Mesothelial cell of epicardium (in vitro differentiated cells): ENCODE measurements at places on chromosomes 6 and 20. TPM values are rescaled to one million over a fixed set of nuclear protein-coding genes. Genes with fewer than 3 reads are reported as not detected.
A peak's percentile ranks its signal among the peaks of the same experiment; 100 is the strongest.

Gene TP53TG5
- 0.47 to 0.69 TPM in 2 of 3 replicates, not detected in the other for total RNA-seq

Gene SLC26A8
- total RNA-seq = 0.27 to 0.38 TPM (median 0.29 TPM) in 3 replicates

Gene PHACTR1
- total RNA-seq = 0.76 to 2.0 TPM (median 1.4 TPM) in 3 replicates

DNA sequence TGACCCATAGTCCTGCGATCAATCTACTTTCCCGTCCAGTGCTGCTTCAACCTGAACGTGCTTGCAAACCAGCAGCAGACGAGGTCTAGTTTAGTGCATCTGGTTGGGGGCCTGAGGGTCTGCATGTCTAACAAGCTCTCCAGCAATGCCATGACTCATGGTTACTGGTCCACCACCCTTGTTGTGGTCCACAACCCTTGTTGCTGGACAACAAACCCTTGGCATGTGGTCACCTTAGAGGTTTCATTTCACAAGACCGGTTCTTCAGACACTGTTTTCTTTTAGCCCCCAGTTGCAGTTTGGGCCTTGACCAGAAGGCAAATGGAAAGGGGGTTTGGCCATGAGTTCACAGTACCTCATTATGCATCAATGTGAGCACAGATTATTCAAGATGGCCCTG, 424.8 kb downstream of the QKI start:
- H3K27me3 ChIP-seq = no peaks in the 10 kb centered on the region
- no peak overlapping the region for H3K4me3 ChIP-seq
- no peak for DNase-seq
- H3K4me1 ChIP-seq = peaks cover 22% of the 10 kb centered on the region

- no peak for DNase-seq
- no peak overlapping the region for H3K4me3 ChIP-seq
- H3K27ac ChIP-seq = no peak overlapping the region
- H3K4me1 ChIP-seq = no peaks in the 10 kb centered on the region
- H3K36me3 ChIP-seq = peaks cover 2% of the 10 kb centered on the region
- H3K27me3 ChIP-seq = no peaks in the 10 kb centered on the region
Observed at GRCh38 chr6:121759370-121759769, 323.9 kb downstream of the GJA1 start.

DNA sequence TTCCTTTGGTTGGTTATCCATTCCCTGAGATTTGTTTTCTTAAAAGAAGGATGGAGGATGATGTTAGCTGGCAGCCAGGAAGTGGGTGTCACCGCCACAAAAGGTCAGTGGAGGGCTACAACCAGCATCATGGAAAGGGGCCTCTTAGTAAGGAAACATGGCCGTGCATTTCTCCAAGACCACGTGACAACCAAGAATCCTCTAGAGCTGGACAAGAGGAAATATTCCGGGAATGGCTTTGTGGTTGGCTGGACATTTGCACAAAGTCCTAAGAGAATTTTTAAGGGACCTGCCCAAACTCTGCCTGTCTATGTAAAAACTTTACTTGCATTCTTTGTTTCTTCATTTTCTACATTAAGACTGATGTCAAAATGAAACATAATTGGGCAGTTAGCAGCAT, 399.9 kb upstream of the MARCKS start:
- H3K27me3 ChIP-seq = no peaks in the 10 kb centered on the region
- H3K36me3 ChIP-seq = no peaks in the 10 kb centered on the region
- no peak overlapping the region for H3K4me3 ChIP-seq
- no peak for DNase-seq
- peaks cover 35% of the 10 kb centered on the region for H3K4me1 ChIP-seq

GRCh38 chr20:47558295-47559066, 56.8 kb downstream of the NCOA3 start:
- no peak for DNase-seq
- H3K36me3 ChIP-seq = peaks cover 7% of the 10 kb centered on the region

- no peak for DNase-seq
- peaks cover 48% of the 10 kb centered on the region for H3K27me3 ChIP-seq
- H3K27ac ChIP-seq = no peak overlapping the region
- H3K4me3 ChIP-seq = no peak overlapping the region
- peaks cover 36% of the 10 kb centered on the region for H3K4me1 ChIP-seq
- H3K36me3 ChIP-seq = no peaks in the 10 kb centered on the region
Observed at GRCh38 chr20:62638055-62638570, 4.2 kb upstream of the SLCO4A1 start.

DNA sequence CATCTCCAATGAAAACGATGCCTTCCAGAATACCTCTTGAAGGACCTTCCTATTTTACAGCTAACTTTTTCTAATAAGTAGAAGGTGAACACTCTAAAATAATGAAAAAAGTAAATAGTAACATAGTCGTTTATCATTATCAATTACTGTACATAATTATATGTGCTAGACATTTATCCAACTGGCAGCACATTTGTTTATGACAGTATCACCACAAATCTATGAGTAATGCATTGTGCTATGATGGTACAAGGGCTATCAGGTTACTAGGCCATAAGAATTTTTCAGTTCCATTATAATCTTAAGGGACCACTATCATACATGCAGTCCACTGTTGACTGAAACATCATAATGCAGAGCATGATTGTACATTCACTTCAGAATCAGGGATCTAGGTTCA, 68.4 kb downstream of the ATG5 start:
- H3K4me1 ChIP-seq = peaks cover 36% of the 10 kb centered on the region
- no peaks in the 10 kb centered on the region for H3K27me3 ChIP-seq
- no peak overlapping the region for H3K27ac ChIP-seq
- H3K36me3 ChIP-seq = peaks cover 3% of the 10 kb centered on the region

DNA sequence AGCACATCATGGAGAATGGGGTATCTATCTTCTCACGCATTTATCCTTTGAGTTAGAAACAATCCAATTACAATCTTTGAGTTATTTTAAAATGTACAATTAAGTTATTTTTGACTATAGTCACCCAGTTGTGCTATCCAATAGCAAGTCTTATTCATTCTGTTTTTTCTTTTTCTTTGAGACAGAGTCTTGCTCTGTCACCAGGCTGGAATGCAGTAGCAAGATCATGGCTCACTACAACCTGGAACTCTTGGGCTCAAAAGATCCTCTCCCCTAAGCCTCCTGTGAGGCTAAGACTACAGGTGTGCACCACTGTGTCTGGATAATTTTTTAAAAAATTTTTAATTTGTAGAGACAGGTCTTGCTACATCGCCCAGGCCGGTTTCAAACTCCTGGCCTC, 201.5 kb upstream of the ZNF217 start:
- H3K27me3 ChIP-seq = no peaks in the 10 kb centered on the region
- no peak for DNase-seq
- no peak overlapping the region for H3K4me3 ChIP-seq
- no peaks in the 10 kb centered on the region for H3K36me3 ChIP-seq
- peaks cover 15% of the 10 kb centered on the region for H3K4me1 ChIP-seq
- H3K27ac ChIP-seq = no peak overlapping the region

DNA sequence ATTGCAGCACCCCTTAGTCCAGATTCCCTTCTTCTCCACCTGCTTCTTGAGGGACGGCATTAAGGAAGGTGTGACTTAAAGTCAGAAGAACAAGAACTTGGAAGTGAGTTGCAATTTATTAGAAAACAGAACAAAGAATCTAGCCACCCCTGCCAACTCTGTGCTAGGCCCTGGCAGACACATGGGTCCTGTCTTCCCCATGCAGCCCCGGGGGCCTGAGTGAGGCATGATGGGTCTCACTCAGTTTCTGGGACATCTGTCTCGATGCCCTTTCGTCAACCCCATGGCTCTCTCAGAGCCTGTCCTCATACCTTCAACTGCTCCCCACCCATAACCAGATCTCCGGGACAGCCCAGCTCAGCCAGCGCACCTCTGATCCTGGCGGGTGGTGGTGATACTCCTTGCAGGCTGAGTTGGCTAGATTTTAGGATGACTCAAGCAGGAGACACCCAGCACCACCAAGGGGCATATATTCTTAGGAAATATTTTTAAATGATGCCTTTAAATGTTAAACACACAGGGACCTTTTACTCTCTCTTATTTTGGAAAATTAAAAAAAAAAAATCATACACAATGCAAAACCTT, 143.2 kb upstream of the RNF24 start:
- no peaks in the 10 kb centered on the region for H3K27me3 ChIP-seq
- H3K36me3 ChIP-seq = no peaks in the 10 kb centered on the region
- no peak for DNase-seq

DNA sequence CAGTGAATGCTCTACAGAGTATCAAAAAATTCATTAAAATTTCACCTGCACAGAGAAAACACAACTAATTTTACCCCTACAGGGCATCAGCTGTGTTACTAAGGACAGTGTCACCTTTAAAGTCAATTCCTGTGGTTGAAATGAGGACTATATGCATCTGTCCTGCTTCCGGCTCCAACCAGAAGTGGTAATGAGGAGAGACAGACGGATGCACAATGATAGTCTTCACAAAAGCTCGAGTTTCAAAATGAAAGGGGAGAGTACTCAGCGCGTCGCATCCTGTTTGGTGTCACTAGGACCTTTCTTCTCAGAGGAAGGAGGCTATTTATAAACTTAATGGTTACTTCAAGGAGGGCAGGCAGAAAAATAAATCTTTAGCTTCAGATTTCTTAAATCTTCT, 86.5 kb downstream of the LYRM4 start:
- no peak for DNase-seq
- peaks cover 15% of the 10 kb centered on the region for H3K4me1 ChIP-seq

DNA sequence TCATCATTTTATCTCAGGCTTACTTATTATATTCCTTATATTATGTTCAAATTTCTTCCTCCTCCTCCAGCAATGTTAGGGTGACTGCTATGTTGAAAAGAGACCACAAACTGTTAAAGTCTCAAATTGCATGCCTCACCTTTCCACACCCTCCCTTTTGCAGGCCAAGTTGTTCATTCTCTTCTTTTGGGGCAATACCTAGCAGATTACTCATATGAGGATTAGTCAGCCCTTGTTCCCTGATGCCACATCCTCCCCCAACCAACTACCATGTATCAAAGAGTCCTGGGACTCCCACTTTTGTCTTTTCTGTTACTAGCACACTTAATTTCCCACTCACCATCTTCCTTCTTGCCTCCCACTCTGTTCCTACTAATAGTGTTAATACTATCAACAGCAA, 434.7 kb downstream of the BCKDHB start:
- H3K27me3 ChIP-seq = no peaks in the 10 kb centered on the region
- H3K27ac ChIP-seq = no peak overlapping the region
- H3K36me3 ChIP-seq = no peaks in the 10 kb centered on the region
- H3K4me1 ChIP-seq = peaks cover 17% of the 10 kb centered on the region

- H3K4me3 ChIP-seq = no peak overlapping the region
- peak overlapping the region; percentile 79 for H3K27ac ChIP-seq
- H3K36me3 ChIP-seq = no peaks in the 10 kb centered on the region
- peaks cover 57% of the 10 kb centered on the region for H3K4me1 ChIP-seq
- no peak for DNase-seq
Observed at GRCh38 chr20:8208226-8208625, 76.2 kb downstream of the PLCB1 start.

GRCh38 chr20:50054626-50055511, 58.1 kb downstream of the UBE2V1 start:
- H3K27me3 ChIP-seq = no peaks in the 10 kb centered on the region
- H3K36me3 ChIP-seq = no peaks in the 10 kb centered on the region
- H3K27ac ChIP-seq = peak overlapping the region; percentile 83
- DNase-seq = peak; percentile 33

- no peak overlapping the region for H3K4me3 ChIP-seq
- peak overlapping the region; percentile 35 for H3K27ac ChIP-seq
- no peaks in the 10 kb centered on the region for H3K36me3 ChIP-seq
Observed at GRCh38 chr20:25000268-25000801, 7.8 kb upstream of the APMAP start.

DNA sequence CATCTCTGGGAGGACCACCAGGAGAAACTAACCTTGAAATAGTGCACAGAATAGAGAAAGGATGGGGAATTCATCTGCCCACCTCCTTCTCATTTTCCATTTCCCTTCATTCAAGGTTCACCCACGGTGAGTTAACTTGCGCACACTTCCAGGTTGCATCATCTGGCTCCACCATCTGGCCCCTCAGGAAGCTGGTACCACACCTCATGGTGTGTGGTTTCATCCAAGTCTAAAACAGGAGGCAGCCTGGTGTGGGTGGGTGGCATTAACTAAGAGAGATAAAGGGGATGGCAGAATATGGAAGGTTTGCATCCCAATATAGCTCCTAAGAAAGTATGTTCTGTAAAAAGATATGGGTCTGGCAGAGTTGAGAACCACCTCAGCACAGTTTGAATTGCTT, 3.8 kb downstream of the ZNF334 start:
- H3K36me3 ChIP-seq = peaks cover 48% of the 10 kb centered on the region
- no peak for DNase-seq
- peaks cover 9% of the 10 kb centered on the region for H3K4me1 ChIP-seq
- H3K27ac ChIP-seq = no peak overlapping the region
- peaks cover under 1% of the 10 kb centered on the region for H3K27me3 ChIP-seq

DNA sequence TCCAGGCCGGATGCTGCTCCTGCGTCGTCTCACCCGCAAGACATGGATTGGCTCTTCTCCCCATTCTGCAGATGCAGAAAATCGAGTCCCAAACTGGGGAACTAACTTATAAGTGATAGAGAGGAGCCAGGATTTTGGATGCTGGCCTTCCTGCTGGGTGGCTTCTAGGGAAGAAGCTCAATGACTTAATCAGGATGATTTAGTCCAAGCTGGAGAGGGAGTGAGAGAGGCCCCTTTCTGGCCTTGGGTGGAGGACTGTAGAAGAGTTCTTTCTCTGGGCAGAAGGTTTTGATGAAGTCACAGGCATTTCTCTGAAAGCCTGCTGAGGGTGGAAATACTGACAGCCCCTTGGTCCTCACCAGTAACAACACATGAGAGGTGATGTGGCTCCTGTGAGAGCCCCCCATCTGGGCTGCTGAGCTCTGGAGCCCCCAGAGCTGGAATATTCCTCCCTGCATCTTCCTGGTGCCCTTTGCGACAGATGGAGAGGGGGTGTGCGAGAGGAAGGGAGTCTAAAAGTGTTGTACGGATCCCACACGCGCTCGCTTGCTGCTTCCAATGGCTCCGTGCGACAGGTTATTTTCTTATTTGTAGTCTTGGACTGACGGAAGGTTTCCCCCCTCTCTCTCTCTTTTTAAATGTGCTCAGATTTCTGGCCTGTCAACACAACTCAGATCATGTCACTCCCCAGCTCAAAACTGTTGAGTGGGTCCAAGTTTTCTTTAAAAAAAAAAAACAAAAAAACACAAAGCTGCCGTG, 3.5 kb downstream of the SIRPA start:
- H3K4me3 ChIP-seq = no peak overlapping the region
- DNase-seq = no peak
- no peaks in the 10 kb centered on the region for H3K36me3 ChIP-seq
- peaks cover 21% of the 10 kb centered on the region for H3K27me3 ChIP-seq
- peaks cover 23% of the 10 kb centered on the region for H3K4me1 ChIP-seq

- H3K27me3 ChIP-seq = peaks cover 11% of the 10 kb centered on the region
- no peak overlapping the region for H3K27ac ChIP-seq
- H3K4me3 ChIP-seq = no peak overlapping the region
- no peak for DNase-seq
- peaks cover 17% of the 10 kb centered on the region for H3K4me1 ChIP-seq
- H3K36me3 ChIP-seq = no peaks in the 10 kb centered on the region
Observed at GRCh38 chr6:74872754-74873476, 332.9 kb downstream of the COL12A1 start.

- H3K27ac ChIP-seq = no peak overlapping the region
- H3K4me3 ChIP-seq = no peak overlapping the region
- no peak for DNase-seq
- no peaks in the 10 kb centered on the region for H3K36me3 ChIP-seq
Observed at GRCh38 chr20:576156-576555, 32.6 kb upstream of the CSNK2A1 start.

GRCh38 chr6:31572041-31572911, at the start of gene LTA:
Gene LTA, plus strand, starts transcription at chr6:31572289. Its CDS starts 454 bp downstream, at chr6:31572743.
- peaks cover 7% of the 10 kb centered on the region for H3K27me3 ChIP-seq
- DNase-seq = no peak
- peaks cover 5% of the 10 kb centered on the region for H3K4me1 ChIP-seq
- no peak within 1 kb of the TSS for H3K27ac ChIP-seq

- DNase-seq = no peak
- H3K27me3 ChIP-seq = no peaks in the 10 kb centered on the region
- H3K4me1 ChIP-seq = no peaks in the 10 kb centered on the region
- H3K27ac ChIP-seq = no peak overlapping the region
- H3K4me3 ChIP-seq = no peak overlapping the region
- H3K36me3 ChIP-seq = no peaks in the 10 kb centered on the region
Observed at GRCh38 chr6:102641426-102641825, 1247.9 kb downstream of the GRIK2 start.
